Fibroblast of skin of scalp (primary cell): ENCODE measurements at places on chromosomes 2 and 18.

- DNase-seq, result peak; percentile 90
Observed at GRCh38 chr18:56257205-56257604, 381.2 kb downstream of the TXNL1 start.

DNA sequence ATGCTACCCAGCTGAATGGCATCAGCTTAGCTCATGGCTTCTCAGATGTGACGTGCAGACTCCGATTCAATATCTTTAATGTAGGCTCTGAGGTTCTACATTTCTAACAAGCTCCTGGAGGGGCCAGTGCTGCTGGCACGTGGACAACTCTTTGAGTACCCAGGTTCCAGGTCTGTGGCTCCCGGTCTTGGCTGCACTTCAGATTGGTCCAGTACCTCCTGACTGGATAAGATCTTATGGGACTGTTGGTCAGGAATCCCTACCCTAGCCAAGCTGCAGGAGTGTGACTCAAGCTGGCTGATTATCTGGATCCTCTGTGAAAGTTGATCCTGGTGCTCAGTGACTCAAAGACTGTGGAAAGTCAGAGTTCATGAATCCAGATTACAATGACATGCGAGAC, 222.1 kb downstream of the ANKRD30B start:
- peak; percentile 33 for DNase-seq

DNA sequence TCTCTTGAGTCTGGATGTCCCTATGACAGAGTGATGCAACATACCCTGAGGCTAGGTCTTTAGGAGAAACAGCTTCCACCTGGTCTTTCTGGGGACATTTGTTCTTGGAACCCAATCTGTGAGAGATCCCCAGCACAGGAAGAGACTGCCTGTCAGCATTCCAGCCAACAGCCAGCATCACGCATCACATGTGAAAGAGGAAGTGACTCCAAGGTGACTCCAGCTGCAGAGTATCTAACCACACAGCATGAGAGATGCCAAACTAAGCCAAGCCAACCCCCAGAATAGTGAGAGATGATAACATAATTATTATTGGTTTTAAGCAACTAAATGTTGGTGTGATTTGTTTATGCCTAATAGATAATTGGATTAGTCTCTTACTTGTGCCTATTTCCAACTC, 35.7 kb downstream of the C18orf63 start:
- peak; percentile 61 for DNase-seq

DNA sequence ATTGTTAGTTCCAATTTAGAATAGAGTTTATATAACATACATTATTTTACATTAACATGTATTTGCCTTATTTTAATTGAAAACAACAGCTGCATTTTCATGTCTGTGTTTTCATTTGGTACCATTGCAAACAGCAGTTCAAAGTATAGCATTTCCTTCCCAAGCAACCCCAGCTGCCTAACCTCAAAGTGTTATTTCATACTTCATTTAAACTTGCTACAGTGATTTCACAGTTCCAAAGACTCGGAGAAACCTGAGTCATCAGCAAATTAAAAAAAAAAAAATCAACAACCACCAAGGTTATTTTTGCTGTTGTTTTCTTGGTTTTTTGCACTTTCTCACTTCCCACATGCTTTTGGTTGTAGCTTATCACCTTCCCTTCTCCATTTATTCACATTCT, 236.5 kb upstream of the SPHKAP start:
- no peak for DNase-seq

GRCh38 chr18:44342162-44342561, 338.5 kb upstream of the SETBP1 start:
- DNase-seq, result peak; percentile 24

GRCh38 chr2:188576651-188577050, 285.0 kb downstream of the GULP1 start:
- DNase-seq, result peak; percentile 57

GRCh38 chr2:120504936-120505705, 159.2 kb downstream of the INHBB start:
- DNase-seq, result no peak

- no peak for DNase-seq
Observed at GRCh38 chr2:216539120-216539519, 40.5 kb downstream of the RPL37A start.

DNA sequence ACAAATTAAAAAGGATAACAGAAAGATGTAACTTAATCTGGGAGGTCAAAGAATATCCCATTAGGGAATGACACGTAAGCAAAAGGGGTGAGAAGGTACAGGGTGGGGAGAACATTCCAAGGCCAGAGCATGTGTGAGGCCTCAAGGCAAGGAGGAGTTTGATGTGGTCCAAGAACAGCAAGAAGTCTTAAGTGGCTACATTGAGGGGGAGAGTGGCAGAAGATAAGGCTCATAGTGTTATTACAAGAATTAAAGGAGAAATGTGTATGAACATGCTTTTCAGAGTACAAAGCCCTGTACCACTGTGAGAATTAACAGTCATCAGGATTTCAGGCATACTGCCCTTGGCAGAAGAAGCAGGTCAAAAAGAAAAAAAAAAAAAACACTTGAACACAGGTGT, 174.4 kb upstream of the ERBB4 start:
- no peak for DNase-seq

GRCh38 chr2:101463911-101464641, 10.8 kb downstream of the RFX8 start:
- peak; percentile 93 for DNase-seq

DNA sequence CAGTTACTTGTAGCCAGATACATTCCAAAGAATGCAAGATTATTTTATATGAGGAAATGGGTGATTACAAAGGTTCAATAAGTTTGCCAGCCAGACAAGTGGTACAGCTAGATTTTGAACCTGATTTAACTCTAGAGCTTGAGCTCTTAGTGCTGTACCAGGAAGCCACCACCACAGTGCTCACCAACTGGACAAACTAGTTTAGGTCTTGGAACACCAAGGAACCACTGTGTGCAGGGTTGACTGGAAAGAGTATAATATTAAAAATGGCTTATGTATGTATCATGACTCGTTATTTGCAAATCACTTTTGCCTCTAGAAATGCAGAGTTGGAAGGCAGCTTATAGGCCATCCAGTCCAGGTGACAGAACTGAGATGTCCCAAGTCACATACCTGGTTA, 177.2 kb downstream of the TXNL1 start:
- no peak for DNase-seq

DNA sequence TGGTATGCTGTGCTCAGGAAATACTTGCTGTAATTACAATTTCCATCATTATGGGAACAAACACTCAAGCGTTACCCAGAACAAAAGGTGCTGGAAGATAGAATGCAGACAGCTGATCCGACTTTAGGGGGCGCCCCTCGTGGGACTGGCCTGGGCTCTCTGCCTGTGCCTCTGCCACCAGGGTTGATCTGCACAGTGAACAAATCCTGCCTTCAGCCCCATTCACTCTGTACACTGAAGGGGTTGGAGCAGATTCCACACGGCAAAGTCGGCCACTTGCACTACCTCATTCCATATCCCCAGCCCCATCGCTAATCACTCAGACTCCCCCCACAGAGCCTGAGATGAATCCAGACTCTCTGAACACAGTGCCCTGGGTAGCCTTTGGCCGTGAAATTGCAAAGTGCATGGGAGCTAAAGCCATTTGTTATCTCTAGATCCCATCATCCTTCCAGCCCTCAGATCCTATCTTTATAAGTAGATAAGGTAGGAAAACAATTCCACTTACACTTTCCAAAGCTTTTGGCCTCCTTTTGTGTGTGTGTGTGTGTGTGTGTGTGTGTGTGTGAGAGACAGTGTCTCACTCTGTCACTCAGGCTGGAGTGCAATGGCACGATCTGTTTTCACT, 69.3 kb downstream of the INPP5D start:
- no peak for DNase-seq

DNA sequence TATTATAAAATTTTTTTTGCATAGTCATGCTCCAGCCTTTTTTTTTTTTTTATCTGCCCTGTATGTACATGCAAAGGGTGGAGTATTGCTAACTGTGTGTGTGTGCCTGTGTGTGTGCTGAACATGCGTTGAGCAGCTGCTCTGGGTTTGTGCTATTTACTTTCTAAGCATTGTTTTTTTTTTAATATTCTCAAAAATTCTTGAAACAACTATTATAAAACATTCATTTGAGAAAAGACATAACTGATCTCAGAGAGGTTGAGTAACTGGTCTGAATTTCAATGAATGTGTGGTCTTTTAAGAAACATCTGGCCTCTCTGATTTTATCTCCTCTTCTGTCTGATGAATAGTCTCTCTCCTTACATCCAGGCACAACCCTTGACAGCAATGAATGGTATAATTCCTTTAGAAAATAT, 366.0 kb upstream of the SLC14A2 start:
- DNase-seq, result no peak

DNA sequence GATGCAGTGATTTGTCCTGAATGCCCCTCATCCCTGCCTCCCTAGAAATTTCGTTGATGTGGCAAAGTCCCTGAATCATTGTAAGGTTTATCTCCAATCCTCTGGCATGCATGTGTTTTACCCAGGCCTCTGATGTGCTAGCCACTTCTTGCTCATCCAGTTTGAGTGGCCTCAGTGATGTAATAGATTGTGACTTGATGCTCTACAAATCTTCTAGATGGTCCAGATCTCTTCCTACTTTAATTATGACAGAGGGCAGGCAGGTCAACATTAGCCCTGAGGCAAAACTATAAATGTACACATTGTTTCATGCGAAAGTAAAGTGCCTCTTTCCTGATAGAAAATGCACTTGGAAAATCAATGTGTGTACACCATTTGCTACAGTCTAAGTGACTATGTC, 54.5 kb downstream of the LONRF2 start:
- no peak for DNase-seq

- DNase-seq, result no peak
Observed at GRCh38 chr18:55376387-55376786, 211.6 kb downstream of the TCF4 start.

GRCh38 chr2:9844036-9844483, 786 bp downstream of the TAF1B start:
- DNase-seq, result peak; percentile 60

DNA sequence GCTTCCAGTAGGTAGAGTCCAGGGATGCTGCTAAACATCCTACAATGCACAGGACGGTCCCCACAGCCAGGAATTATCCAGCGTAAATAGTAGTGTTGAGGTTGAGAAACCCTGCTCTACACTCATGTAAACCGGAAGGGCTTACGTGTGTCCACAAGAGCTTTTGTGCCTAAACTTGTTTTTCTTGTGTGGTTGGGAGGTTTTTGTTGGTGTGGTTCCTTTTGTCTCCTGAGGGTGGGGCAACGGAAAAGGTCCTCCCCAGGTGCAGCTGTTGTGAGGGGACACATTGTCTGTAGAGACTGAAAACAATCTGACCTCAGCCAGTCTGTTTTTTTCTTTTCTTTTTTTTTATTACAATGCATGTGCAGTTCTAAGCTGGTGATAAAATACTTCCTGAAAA, 72.7 kb upstream of the MGAT5 start:
- no peak for DNase-seq

- no peak for DNase-seq
Observed at GRCh38 chr2:59353306-59353921, 1112.3 kb upstream of the FANCL start.

- no peak for DNase-seq
Observed at GRCh38 chr2:225600444-225600843, 200.9 kb downstream of the NYAP2 start.

- DNase-seq, result no peak
Observed at GRCh38 chr2:101139495-101139894, 11.7 kb downstream of the TBC1D8 start.

- DNase-seq, result peak; percentile 88
Observed at GRCh38 chr2:181203412-181203811, 223.0 kb downstream of the UBE2E3 start.

DNA sequence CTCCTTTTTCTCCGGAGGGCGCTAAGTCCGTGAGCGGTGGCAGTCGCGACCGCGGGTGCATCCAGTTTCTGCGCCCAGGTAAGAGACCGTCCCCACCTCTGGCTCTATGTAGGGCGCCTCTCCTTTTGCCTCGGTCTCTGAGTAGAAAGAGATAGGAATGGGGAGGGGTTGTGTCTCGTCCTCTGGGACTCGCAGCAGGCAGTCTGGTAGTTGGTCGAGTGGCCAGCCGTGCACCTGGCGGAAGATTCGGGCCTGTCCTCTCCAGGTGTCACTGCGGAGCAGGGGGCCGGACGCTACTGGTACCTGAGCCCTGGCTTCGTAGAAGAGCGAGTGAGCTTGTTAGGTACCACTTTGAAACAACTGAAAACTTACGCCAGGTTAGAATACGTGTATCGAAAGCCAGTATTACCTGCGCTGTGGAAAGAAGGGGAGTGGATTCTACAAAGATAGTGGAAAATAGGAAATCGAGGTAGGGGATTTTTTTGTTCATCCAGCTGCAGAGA, 403 bp downstream of the MAP2 start:
- no peak for DNase-seq

DNA sequence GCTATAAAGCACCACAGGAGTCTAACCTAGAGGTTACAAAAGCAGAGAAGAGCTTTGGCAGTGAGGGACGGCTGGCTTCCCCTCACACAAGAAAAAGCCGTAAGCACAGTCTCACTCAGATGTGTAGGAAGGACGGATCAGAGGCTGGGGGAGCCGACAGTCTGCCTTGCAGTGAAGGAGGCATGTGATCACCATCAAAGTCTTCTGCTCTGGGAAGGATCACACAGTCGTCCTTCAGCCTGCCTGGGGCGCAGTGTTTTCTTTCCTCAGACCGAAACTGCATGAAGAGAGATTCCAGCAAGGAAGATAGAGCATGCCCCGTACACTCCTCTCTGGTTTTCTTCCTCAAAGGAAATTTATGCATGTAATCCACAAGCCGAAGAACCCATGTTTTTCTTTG, 24.1 kb downstream of the GATA6 start:
- DNase-seq, result no peak

DNA sequence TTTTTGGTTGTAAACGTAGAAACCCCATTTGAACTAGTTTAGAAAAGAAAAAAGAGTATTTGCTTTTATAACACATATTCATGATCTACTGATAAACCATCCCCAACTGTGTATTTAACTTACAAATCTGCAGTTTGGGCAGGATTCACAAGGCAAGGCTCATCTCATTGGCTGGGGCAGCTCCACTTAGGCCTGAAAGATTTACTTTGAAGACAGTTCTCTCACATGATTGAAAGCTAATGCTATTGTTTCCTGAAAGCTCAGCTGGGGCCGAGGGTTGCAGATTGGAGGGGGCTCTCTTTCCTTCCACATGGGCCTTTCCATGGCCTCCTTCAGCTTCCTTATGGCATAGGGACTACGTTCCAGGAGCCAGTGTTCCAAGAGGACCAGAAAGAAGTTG, 47.4 kb downstream of the ARHGAP15 start:
- DNase-seq, result no peak

GRCh38 chr2:9548506-9548905, 7.1 kb downstream of the ADAM17 start:
- peak; percentile 37 for DNase-seq
